GM12891 (cell line): ENCODE measurements at places on chromosomes 13 and 19.

- DNase-seq: no peak
Measured at GRCh38 chr19:50040967-50041366, 15.2 kb downstream of the ZNF473 start.

- DNase-seq: no peak
Measured at GRCh38 chr19:14325863-14326262, 55.4 kb upstream of the ADGRE5 start.

DNA sequence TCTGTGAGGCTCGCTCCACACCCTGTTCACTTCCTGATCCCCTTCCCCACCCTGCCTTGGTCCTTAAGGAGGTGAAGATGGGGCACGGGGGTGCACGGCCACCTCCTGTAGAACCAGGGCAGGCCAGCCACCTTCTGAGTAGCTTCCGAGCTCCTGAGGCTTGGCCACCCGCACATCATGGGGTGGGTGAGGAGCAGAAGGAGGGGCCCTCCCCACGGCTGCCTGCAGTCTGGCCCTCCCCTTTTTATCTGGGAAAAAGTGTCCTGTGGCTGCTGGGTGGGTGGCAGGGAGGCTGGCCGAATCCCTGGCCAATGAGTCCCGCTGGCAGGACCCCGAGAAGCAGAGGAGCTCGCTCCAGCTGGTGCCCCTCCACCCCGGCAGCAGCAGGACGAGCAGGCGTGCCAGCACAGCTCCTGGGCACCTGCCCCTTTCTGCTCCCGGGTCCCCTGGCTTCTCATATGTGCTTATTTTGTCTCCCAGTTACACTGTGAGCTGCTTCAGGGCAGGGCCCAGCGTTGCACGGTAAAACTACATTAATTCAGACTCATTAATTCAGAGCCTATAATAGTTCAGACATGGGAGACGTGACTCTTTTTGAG lies 135.0 kb downstream of the KDM4B start:
- DNase-seq: no peak

- DNase-seq: no peak
Measured at GRCh38 chr19:39341129-39341718, 997 bp upstream of the SAMD4B start.

- DNase-seq: no peak
Measured at GRCh38 chr13:69657676-69658075, 449.9 kb upstream of the ATXN8OS start.
